Calu3 (cell line): ENCODE measurements at places on chromosomes 13 and 19. TPM values are rescaled to one million over a fixed set of nuclear protein-coding genes. Genes with fewer than 3 reads are reported as not detected.

The SIGLEC8 gene
- total RNA-seq = not detected in 2 replicates

The CEACAM16 gene
- 0.38 TPM in 1 of 2 replicates, not detected in the other for total RNA-seq

The ZNF90 gene
- total RNA-seq = 5.3 and 6.2 TPM in 2 replicates

The ZNF8 gene
- 12.1 and 12.8 TPM in 2 replicates for total RNA-seq

The CCDC8 gene
- total RNA-seq = not detected in 2 replicates

The MYBPC2 gene
- not detected in 2 replicates for total RNA-seq

The LGALS7 gene
- total RNA-seq = not detected in 2 replicates

The ZNF57 gene
- total RNA-seq = 4.1 and 6.0 TPM in 2 replicates

The MISP3 gene
- 4.2 and 5.2 TPM in 2 replicates for total RNA-seq

The RCBTB1 gene
- total RNA-seq = 6.3 and 7.2 TPM in 2 replicates

The ZNF490 gene
- 5.4 and 6.3 TPM in 2 replicates for total RNA-seq

The TMEM190 gene
- total RNA-seq = not detected in 2 replicates

The IZUMO2 gene
- not detected in 2 replicates for total RNA-seq

The CPT1C gene
- total RNA-seq = 0.57 and 1.4 TPM in 2 replicates
